AG08396 (cell line): ENCODE measurements at places on chromosomes 1 and 21.

- DNase-seq, result no peak
Observed at GRCh38 chr21:29318354-29318753, 19.6 kb downstream of the BACH1 start.

DNA sequence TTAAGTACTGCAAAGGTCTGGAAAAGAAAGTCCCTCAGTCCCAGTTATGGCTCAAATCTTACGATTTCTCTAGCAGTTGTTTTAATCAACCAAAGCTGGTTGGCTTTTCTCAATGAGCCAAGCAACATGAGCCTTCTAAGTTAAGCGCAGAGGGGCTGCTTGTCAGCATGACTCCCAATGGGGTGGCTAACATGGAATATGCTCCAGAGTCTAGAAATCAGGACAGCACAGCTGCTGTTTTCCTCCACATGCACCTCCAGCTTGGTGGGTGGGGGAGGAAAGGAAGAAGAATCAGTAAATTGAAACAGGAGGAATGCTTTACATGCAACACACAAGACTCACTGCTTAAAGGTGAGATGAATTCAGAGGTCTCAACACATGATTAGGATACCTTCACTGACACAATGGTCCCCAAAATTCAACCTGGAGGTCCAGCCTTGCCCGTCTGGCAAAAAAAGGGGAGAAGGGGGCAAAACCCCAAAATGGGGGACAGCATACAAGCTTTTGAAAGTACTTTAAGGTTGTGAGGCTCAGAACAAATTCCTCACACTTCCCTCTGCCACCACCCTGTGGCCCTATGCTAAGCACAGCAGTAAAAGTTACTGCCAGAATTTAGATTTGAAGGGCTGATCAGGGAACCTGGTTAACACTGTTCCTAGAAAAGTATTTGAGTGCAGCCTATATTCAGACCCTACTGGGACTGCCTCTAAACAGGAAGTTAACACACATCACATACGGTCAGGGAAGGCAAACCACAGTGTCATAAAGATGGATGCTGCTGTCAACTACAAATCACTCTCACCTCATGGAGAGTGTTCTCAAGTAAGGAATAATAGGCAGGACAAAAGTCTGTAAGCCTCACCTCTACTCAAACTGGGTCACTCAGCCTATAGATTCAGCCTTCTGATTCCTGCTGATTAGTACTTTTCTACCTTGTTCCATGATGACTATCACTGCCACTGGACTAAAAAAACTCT lies 2.6 kb downstream of the GATAD2B start:
- peak; percentile 25 for DNase-seq

- no peak for DNase-seq
Observed at GRCh38 chr1:23566304-23566703, 7.0 kb upstream of the ID3 start.

DNA sequence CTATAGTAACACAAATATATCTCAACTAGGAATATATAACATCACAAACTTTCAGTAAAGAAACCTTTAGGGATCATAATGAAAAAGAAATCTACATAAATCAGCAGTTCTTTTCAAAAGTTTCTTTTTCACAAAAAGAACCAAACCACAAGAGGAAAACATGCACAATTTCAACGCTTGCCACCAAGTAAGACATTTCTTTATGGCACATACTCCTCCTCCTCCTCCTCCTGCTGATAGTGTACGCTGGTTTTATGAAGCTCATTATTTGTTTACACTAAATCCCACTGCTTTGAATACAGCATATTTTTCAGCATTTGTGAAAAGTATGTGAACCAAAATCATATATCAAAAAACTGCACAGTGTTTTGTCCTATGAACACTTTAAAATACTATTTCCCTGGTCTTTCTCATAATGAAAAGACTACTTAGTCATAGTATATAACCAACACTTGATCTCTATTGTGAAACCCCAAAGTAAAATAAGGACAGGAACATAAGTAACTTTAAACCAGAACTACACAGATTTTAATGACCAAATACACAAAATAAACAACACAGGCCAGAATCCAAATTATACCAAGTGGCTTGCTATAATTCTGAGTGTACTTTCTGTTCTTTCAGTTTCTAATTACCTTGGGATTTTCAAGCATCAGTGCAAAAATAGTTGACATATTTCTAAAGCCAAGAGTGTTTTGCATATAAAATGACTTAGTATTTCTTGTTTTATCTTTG lies 184.2 kb downstream of the EIF4G3 start:
- DNase-seq, result peak; percentile 15

DNA sequence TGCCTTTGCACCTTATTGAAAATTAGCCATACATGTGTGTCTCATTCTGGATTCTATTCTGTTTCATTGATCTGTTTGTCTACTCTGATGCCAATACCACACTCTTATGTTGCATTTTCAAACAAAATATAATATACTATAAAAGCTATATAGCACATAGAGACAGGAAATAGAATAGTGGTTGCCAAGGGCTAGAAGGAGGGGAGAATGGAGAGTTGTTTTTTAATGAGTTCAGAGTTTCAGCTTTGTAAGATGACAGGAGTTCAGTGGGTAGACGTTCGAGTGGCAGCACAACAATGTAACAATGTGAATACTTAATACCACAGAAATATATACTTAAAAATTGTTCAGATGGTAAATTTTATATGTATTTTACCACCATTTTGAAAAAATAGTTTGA lies 17.0 kb downstream of the RLF start:
- no peak for DNase-seq
